Skin of body (tissue), 3 donors: ENCODE measurements at places on chromosomes 1 and 21. TPM values are rescaled to one million over a fixed set of nuclear protein-coding genes. Genes with fewer than 3 reads are reported as not detected.

GRCh38 chr1:225626698-225627097 lies 26.2 kb downstream of the ENAH start:
- DNase-seq = no peak

DNA sequence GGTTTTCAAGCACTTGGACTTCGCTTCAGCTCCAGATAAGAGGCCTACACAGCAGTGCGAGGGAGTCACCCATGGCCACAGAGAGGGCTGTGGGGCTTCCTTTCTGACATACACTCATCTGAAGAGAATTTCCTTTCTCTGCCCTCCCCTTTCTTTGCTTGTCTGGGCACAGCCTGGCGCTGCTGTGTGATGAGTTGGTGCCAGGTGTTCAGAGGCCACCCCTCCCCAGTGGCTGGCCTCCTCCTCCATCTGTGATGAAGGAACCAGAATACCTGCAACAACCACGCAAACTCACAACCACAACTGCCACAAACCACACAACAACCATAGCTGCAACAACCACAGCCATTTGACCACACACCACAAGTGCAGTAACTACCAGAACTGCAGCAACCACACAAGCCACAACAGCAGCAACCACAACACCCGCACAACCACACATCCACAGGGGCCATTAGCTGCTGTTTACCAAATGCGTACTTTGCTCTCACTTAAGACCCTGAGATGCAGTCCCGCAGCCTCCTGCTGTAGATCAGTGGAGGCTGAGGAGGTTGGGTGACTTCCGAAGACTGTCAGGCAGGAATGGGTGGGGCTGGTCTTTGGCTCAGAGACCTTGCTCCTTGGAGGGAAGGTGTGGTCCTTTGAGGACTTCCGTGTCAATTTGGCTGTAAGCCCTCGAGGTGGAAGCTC lies 71.1 kb downstream of the IER5 start:
- DNase-seq = no peak

DNA sequence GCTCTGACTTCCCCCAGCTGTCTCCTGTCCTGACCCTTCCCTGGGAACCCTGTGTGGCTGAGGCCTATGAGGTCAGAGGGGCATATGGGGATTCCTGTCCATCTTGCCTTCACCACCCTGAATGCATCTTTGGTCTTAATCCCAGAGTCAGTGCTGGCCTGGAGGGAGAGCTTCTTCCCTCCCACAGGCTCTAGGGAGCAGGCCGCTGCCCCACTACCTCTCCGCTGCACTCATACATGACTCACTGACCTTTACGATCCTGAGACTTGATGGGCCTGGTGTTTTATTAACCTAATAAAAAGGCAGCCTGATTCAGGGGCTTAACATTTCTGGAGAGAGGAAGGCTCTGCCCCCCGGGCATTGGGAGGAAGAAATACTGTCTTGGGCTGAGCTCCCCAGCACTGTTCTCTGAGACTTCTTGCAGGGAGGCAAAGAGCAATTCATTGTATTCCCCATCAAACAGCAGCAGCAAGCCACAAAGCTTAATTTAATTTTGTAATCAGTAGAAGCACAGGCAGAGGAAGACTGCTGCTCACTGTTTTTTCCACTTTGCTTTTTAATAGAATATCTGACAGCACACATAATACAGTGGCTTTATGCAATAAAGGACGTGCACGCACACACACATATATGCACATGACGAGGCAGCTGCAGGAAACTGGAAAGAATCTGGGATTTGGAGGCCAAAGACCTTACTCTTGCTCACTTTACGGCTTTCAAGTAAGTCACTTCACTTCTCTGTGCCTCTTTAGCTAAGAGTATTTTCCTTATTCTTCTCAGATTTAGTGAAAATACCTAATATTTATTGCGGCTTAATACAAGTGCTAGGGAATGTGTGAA lies 89.2 kb upstream of the GRIK3 start:
- DNase-seq = no peak

GRCh38 chr1:154353460-154353904 lies 28.2 kb downstream of the ATP8B2 start:
- DNase-seq = no peak

GRCh38 chr1:161676441-161676840 lies 13.5 kb downstream of the FCGR2B start:
- no peak for DNase-seq

DNA sequence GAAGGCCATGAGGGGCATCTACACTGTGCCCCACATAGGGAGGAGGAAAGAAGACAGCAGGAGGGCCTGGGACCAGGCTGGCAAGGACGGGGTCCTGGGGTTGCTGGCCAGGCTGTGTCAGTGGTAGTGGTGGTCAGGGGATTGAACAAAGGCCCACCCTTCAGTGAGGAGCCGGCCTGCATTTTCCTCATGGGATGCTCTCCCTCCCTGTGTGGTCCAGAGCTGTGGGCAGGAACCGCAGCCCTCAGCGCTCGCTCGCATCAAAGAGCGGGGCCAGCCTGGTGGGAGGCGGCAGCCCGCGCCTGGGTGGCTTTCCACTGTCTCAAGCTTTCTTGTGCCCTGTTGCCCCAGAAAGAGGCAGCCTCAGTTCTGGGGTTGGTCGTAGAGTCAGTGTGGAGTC lies 24.8 kb downstream of the LHX4 start:
- DNase-seq = no peak

DNA sequence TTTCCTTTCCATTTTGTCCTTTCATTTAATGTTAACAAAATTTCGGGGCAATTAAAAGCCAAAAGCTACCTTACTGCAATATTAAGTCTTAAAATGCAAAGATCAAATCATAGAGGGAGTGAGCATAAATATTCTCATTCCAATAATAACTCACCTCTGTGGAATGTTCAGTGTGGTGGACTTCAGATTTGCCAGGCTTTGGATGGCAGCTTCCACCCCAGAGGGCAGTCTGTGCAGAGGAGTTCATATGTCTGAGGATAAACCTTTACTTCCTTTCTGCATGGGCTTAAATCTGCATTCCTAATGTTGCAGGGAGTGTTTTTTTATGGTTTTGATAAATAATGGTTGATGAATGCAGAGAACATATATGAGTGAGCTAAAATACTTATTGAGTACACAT lies 16.3 kb downstream of the KIAA0040 start:
- DNase-seq = no peak

DNA sequence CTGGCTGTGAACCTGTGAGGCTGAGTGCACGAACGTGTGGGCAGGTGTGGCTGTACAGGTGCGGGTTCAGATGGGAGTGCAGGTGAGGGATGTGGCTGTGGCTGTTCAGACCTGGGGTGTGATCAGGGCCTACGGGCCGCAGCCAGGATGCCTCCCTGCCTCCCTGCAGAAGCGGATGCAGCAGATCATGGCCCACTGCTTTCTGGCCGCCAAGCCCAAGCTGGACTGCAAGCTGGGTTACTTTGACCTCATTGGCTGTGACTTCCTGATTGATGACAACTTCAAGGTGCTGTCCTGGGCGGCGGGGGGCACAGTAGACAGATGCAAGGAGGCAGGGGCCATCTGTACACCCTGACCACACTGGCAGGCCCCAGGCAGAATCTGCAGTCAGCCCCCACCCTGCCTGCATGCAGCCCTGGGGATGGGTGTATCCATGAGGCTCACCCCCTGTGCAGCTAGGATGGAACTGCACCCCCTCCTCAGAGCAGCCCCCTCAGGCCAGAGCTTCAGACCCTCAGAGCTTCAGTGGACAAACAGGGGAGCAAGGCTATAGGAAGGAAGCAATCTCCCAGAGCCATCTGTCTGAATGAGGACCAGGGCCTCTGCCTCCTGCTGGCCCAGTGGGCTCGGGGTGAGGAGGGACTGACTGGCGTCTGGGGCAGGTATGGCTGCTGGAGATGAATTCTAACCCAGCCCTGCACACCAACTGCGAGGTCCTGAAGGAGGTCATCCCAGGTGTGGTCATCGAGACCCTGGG lies 9.8 kb downstream of the TNFRSF18 start:
- DNase-seq = no peak

DNA sequence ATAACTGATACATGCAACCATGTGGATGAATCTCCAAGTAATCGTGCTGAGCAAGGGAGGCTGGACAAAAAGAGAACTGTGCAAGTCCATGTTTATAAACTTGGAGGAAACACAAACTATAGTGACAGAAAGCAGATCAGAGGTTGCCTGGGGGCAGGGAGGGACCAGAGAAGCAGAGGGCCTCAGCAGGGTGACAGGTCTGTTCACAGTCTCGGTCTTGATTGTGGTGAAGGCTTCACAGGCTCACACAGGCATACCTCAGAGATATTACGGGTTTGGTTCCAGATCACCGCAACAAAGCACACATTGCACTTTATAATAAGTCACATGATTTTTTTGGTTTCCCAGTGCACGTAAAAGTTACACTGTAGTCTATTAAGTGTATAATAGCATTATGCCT lies 28.5 kb downstream of the ACOT7 start:
- no peak for DNase-seq

DNA sequence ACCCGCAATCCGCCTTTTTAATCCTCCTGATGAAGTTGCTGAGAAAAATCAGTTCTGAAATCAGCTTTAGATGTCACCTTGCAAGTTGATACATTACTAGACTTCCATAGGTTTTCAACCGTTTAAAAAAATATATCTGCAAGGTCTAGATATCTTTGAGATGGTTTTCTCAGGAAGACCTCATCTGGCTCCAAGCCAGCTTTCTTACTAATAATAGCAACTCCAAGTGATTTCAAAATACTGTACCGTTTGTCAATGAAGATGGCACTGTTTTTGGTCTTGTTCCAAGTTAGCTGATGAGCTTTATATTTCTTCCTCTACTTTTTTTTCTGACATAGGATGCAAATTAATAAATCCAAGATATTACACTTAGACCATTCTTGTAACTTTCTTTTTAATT lies 40.3 kb downstream of the LRRC8C start:
- DNase-seq = no peak

KMO gene
- total RNA-seq = 0.10 TPM

LRP8 gene
- 5.1 TPM for total RNA-seq

FAM3B gene
- 0.20 TPM for total RNA-seq
